A549 treated with Mapracorat at 1 μM for 4 hours (cell line): ENCODE measurements at places on chromosomes 1 and 21. TPM values are rescaled to one million over a fixed set of nuclear protein-coding genes. Genes with fewer than 3 reads are reported as not detected.

The RNU1-4 gene
- not detected in 5 replicates for total RNA-seq

The LDLRAD1 gene
- total RNA-seq, result not detected in 5 replicates

The ATAD3C gene
- not detected in 5 replicates for total RNA-seq

The ARHGEF11 gene
- total RNA-seq, result 15.1 to 17.7 TPM (median 17.3 TPM) in 5 replicates

The MOV10 gene
- 24.4 to 33.8 TPM (median 29.7 TPM) in 5 replicates for total RNA-seq

The RAB7B gene
- total RNA-seq, result 0.92 to 1.7 TPM (median 0.96 TPM) in 5 replicates

The RHD gene
- total RNA-seq, result not detected in 5 replicates

The TEX38 gene
- not detected in 5 replicates for total RNA-seq

The FCAMR gene
- not detected in 5 replicates for total RNA-seq

The ANGPTL1 gene
- total RNA-seq, result not detected in 5 replicates

The ZNF593OS gene
- 0.65 TPM in 1 of 5 replicates, not detected in the others for total RNA-seq

The FMN2 gene
- 3.9 to 5.4 TPM (median 4.2 TPM) in 5 replicates for total RNA-seq

The SPRR1B gene
- not detected in 5 replicates for total RNA-seq

The MPZL1 gene
- total RNA-seq, result 94.6 to 126 TPM (median 118 TPM) in 5 replicates

The RAB42 gene
- 2.9 to 3.5 TPM (median 3.1 TPM) in 5 replicates for total RNA-seq

The SHE gene
- total RNA-seq, result 0.07 to 0.13 TPM (median 0.10 TPM) in 5 replicates

The EDN2 gene
- 27.8 to 36.9 TPM (median 34.3 TPM) in 5 replicates for total RNA-seq

The GBP1 gene
- 0.14 to 0.48 TPM (median 0.19 TPM) in 5 replicates for total RNA-seq

The TLCD4 gene
- total RNA-seq, result 5.1 to 12.4 TPM (median 10.1 TPM) in 5 replicates

The CFHR4 gene
- total RNA-seq, result not detected in 5 replicates

The SEC22B gene
- 6.6 to 8.3 TPM (median 7.7 TPM) in 5 replicates for total RNA-seq

The SPRR2A gene
- not detected in 5 replicates for total RNA-seq

The AGMAT gene
- 5.1 to 7.7 TPM (median 7.4 TPM) in 5 replicates for total RNA-seq

The TNFRSF18 gene
- total RNA-seq, result 0.15 to 0.25 TPM (median 0.15 TPM) in 3 of 5 replicates, not detected in the others

The APCS gene
- not detected in 5 replicates for total RNA-seq

The HES5 gene
- total RNA-seq, result not detected in 5 replicates
